ENCODE measurements at places on chromosomes 5 and 9.

- peak; percentile 36 for DNase-seq
Measured at GRCh38 chr5:169702693-169703481, 65.8 kb downstream of the DOCK2 start.

GRCh38 chr5:131209506-131210150 is 38.9 kb downstream of the LYRM7 start:
- DNase-seq: peak; percentile 75

- DNase-seq: no peak
Measured at GRCh38 chr5:33291216-33292000, 149.4 kb upstream of the TARS1 start.

GRCh38 chr5:96036301-96036700 is 74.7 kb upstream of the ELL2 start:
- DNase-seq: no peak

- peak; percentile 7 for DNase-seq
Measured at GRCh38 chr5:102583276-102584124, 84.7 kb upstream of the SLCO6A1 start.

GRCh38 chr5:78503958-78504653 is 143.7 kb downstream of the SCAMP1 start:
- no peak for DNase-seq

DNA sequence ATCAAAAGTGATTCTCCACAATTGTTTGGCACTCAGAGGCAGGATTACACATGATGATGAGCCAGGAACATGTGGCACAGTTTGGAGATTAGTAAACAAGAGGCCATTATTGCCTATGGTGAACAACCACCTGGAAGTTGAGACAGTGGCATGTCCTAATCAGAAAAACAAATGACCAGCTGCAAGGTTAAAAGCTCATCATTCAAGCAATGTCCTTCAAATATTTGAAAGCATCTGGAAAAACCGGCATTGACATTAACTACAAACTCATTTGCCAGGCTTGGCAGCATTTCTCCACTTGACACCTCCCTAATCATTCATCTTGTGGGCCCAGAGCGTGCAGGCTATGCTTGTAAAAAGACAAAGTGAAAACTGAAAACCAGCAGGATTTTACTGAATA is 80.6 kb upstream of the MEGF10 start:
- no peak for DNase-seq

- DNase-seq: no peak
Measured at GRCh38 chr5:134195666-134196065, 18.9 kb upstream of the SKP1 start.

GRCh38 chr5:180034564-180034963 is 37.0 kb downstream of the RNF130 start:
- no peak for DNase-seq

DNA sequence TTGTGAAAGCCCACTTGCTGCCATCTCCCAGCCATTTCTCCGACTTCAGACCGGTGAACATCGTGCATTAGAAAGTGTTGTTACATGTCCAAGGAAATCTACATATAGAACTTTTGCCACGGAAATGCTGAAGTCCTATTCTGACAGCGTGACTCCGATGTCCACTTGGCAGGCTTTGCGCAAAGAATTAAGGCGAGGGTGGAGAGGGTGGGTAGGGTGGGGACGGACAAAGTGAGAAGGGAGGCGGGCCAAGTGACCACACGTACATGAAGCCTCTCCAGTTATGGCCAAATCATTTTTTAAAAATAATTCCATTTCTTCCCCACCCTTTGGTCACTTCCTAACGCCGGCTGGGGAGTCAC is 460 bp upstream of the ACO1 start:
- no peak for DNase-seq

DNA sequence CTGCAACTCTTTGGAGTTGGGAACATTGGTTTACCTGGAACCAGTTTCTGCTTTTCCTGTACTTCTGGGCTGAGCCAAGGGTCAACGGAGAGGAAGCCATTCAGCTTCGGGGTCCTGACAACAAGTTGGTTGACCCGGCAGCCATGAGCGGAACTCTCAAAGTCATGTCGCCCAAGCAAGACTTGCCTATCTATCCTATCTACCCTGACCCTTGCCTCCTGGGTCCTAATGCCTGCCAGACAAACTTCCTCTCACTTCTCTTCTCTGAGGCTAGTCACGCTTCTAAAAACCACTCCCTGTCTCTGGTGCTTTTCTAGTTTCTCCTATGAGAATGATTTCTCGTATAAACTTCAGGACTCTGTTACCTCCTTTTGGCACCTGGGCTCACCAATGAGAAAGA is 44.7 kb upstream of the CRHBP start:
- DNase-seq: no peak

GRCh38 chr9:133935328-133936005 is 56.7 kb downstream of the VAV2 start:
- no peak for DNase-seq

- no peak for DNase-seq
Measured at GRCh38 chr9:14104496-14104895, 209.4 kb downstream of the NFIB start.

DNA sequence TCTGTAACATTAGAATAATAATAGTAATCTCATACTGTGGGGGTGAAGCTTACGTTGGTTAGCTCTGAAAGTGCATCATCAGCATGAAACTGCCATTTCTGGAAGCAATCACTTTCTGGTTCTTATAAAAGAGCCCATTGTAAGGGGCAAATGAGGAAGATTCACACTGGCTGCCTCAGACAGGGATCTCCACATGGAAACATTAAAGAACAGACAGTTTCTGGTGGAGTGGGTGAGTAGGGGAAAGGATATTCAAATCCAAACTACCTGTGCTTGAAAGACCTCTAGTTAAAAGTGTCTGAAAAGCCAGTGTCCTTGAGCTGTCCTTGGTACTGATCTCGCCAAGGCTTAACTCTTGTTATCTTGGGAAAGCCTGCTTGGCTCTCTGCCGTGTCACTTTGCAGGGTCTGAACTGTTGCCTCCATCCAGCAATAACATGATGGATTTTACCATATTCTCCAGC is 19.1 kb upstream of the SLC31A2 start:
- no peak for DNase-seq

GRCh38 chr9:32741706-32742105 is 41.6 kb upstream of the TMEM215 start:
- DNase-seq: no peak

GRCh38 chr9:94697972-94698581 is 28.4 kb upstream of the AOPEP start:
- no peak for DNase-seq

- DNase-seq: no peak
Measured at GRCh38 chr9:129166623-129167557, 11.2 kb downstream of the IER5L start.

DNA sequence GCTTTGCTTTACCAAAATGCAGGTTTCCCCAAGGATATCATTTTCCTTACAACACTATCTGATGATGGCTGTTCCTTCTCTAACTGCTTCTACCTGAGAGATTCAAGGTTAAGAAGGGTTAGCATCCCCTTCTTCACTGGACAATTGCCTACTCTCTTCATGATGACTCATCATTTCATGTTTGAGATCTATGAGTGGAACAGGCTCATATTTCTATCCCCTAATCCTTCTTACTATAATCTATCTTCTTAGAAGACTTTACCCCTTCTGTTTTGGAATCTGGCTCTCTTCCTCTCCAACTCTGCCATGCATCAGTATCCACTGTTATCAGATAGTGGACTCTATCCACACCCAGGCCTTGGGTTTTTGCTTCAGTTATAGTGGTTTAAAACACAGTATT is 54.3 kb downstream of the NR3C1 start:
- no peak for DNase-seq

- DNase-seq: no peak
Measured at GRCh38 chr9:124098141-124098905, 86.8 kb downstream of the LHX2 start.

DNA sequence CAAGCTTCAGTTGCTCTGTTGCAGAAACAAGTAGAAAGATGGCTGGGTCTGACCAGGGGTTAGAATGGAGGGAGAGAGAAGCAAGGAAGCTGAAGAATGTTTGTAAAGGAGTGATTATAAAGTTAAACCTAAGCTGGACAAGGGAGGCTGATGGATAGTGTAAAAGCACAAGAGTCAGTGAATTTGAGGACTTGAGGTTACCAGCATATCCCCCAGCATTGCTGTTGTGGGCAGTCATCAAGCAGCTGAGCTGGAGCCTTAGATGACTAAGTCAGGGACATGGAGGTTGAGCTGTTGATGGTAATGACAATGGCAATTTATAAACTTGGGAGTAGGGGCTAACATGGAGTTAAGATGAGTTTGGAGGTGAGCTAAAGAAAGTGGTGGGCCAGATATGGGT is 131.5 kb downstream of the ERCC6L2 start:
- DNase-seq: no peak

DNA sequence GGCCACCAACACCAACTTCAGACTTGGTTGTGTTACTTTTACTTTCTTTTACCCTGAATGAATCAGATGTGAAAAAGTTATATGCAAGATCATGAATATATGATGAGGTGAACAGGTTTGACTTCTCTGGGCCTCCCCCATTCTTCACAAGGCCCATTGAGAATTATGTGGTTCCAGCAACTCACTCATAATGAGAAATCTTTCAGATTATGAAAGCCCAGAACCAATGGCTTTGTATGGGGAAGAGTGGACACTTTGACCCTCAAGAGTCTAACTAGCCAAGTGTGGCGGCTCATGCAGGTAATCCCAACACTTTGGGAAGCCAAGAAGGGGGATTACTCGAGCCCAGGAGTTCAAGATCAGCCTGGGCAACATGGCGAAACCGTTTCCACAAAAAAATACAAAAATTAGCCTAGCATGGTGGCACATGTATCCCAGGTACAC is 16.1 kb upstream of the LNPEP start:
- DNase-seq: no peak

GRCh38 chr9:79477955-79478771 is 93.6 kb upstream of the TLE4 start:
- peak; percentile 28 for DNase-seq

GRCh38 chr9:2173170-2173569 is 158.0 kb downstream of the SMARCA2 start:
- DNase-seq: no peak

DNA sequence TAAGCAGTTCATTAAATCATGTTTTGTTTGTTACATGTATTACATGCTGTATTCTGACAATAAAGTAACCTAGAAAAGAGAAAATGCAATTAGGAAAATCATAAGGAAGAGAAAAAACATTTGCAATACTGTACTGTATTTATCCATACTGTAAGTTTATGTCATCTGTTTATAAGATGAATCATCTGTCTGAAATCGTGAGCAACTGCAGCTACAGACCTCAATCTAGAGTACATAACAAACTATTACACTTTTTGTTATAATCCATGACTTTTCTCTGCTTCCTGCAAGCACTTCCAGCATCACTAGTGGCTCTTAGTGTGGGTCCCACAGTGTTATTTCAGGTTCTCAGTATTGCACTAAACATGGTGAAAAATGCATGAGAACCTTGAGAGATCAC is 144.4 kb upstream of the NR4A3 start:
- DNase-seq: no peak

Measured in germinal center (tissue), 1 donor.